ENCODE measurements at places on chromosomes 12 and 14. TPM values are rescaled to one million over a fixed set of nuclear protein-coding genes. Genes with fewer than 3 reads are reported as not detected.

RARG gene
- total RNA-seq: 43.9 TPM

MAGOHB gene
- total RNA-seq: 31.7 TPM

CD9 gene
- total RNA-seq: 407 TPM

OTOGL gene
- 0.16 TPM for total RNA-seq

NEDD1 gene
- 45.4 TPM for total RNA-seq

DDX11 gene
- 17.0 TPM for total RNA-seq

FAM181A gene
- not detected for total RNA-seq

NAV3 gene
- 121 TPM for total RNA-seq

GDF3 gene
- not detected for total RNA-seq

MAP1LC3B2 gene
- total RNA-seq: not detected

MEG3 gene
- total RNA-seq: 155 TPM

PRORP gene
- 8.9 TPM for total RNA-seq

GLT8D2 gene
- total RNA-seq: 46.0 TPM

DAO gene
- total RNA-seq: not detected

MARK3 gene
- total RNA-seq: 79.5 TPM

OSBPL8 gene
- total RNA-seq: 133 TPM

All from fibroblast of the aortic adventitia (primary cell).